Putamen (tissue), 1 donor: ENCODE measurements at places on chromosomes 16 and 17.
A peak's percentile ranks its signal among the peaks of the same experiment; 100 is the strongest.

- no peak for DNase-seq
Observed at GRCh38 chr17:82863941-82864712, 24.3 kb upstream of the ZNF750 start.

GRCh38 chr17:64686705-64687104, 24.6 kb upstream of the SMURF2 start:
- no peak for DNase-seq

DNA sequence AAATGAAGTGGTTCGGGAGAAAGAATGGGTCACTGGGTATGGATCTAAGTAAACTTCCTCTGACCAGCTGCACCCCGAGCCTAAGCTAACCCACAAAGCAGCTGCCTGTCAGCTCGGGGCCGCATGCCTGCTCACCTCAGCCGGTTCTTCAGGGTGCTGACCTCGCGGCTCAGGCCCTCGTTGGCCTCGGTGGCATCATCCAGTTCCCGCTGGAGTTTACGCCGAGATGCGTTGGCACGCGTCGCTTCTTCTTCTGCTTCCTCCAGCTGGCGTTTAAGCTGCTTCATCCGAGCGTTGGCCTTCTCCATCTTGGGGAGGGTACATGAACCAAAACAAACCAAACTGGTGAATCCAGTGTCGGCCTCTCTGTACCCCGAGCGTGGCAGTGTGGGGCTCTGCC, 41.1 kb downstream of the NDEL1 start:
- no peak for DNase-seq

DNA sequence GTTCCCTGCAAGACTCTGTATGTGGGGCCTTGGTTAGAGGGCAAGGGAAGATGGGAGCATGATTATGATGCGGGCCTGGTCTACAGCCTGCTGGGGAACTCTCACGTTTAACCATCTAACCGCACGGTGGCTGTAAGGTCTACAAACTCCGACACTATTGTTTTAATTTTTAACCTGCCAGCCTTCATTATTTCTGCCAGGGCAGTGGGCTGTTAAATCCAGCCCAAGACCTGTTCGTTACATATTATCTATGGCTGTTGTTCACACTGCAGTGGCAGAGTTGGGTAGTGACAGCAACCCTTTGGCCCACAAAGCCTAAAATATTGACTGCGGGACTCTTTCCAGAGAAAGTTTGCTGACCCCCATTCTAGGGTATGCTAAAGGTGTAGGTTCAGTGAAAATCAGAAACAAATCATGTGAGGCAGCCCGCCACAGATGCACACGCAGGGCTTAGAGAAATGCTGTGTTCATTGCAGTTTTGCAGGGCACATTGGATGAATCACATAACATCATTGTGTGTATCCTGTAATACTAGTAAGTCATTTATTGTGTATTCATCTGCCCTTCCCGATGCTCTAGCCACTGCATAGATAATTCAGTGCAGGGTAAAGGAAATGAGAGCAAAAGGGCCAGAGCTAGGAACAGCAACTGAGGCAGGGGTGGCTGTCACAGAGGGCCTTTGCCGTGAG, 14.3 kb downstream of the SNX29 start:
- no peak for DNase-seq

- peak; percentile 40 for DNase-seq
Observed at GRCh38 chr17:6496640-6497441, 52.6 kb downstream of the PIMREG start.

GRCh38 chr17:40778461-40778860, 3.9 kb downstream of the KRT27 start:
- DNase-seq: no peak

DNA sequence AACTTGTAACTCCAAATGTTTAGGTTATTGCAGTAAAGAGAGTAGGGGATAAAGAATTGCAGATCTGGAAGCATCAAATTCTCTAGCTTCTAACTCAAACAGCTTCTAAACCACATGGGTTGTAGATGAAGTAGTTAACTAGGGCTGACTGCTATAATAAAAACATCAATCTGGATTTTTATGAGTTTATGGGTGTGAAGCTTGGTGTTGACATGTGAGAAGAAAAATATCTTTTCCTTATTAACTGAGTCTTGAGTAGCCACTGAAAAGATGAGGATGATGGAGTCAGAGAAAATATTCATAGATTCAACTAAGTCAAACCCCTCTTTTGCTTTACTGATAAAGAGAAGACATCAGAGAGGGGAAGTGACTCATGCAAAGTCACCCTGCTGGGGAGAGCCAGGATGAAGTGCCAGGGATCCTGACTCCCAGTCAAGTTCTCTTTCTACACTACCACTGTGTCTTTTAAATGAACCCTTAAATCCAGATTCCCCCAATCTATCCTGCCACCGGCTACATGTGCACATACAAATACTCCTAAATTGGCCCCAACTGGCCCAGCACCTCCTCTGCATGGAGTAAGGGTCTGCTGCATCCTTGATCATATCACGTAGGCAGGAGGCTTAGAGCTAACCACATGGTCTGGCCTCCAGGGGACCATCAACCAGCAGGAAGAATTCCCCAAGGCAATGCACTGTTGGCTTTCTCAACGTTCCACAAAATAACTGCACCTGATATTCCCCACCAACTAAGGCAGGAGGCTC, 264.0 kb upstream of the CCL2 start:
- DNase-seq: no peak

DNA sequence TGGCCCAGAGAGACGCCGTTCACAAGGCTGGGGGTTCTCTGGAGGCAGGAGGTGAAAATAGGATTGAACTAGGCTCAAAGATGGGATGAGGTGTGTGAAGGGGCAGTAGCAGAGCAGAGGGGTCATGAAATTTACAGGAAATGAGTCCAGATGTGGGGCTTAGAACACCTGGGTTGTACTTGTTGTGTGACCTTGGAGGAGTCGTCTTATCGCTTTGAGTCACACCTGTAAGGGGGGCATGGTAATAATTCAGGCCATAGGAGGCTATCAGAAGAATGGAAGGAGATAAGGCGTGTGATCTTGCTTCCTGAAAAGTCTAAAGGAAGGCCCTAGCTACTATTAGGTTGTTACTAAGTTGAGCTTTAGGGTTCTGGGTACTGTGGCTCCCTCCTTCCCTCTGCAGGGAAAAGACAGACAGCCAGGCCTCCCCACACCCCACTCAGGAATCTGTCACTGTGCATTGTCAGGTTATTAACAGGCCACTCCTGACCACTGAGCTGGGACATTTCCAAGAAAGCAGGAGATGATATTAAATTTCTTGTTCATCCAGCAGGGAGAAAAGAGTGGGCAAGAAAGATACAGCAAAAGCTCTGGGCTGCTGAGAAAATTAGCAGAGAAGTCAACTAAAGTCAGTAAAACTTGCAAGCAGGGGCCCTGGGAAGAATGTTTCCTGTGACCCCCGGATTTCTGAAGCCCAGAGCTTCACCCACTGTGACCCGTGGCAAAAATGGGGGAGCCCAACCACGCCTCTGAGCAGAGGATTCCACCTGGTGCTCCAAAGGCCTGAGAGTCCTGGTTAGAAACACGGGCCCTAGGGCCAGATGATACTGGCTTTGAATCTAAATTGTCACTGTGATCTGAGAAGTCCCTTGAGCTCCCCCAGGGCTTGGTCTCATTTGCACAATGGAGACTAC, 6.0 kb upstream of the CDC42EP4 start:
- DNase-seq: no peak

DNA sequence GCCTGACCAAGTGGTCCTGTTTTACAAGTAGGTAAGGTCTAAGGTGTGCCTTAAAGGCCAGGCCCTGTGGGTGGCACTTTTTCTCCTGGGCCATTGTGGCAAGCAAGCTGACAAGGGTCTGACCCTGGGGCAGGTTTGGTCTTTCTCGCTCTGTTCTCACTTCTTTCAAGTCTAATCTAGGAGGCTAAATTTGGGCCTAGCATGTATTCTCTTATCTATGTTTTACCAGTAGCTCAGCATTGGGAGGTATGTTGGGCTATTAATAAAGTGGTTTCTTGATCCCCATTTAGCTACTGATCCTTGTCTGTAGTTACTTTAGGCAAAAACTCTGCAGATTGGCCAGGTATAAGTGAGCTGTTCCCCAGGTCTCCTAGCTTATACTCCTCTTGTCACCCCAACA, 77.7 kb downstream of the DNAH3 start:
- no peak for DNase-seq

DNA sequence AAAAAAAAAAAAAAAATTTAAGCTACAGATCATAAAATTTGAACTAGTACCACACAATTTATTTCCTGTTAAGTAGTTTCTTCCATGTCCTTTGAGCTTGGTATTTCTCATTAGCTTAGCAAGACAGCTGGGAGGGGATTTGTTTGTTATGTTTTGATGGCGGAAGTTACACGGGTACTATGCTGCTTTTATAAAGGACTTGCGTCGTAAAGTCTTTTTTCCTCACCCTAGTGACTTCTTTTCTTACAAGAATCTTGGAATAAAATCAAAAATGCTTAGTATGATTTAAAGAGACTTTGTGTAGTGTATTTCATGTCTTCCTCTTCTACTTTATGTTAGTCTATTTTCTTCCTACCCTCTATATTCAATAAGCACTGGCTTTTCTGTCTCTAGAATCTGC, 89.1 kb downstream of the NLK start:
- DNase-seq: no peak

- no peak for DNase-seq
Observed at GRCh38 chr17:4586043-4586442, 1.7 kb downstream of the SMTNL2 start.

GRCh38 chr16:11053916-11054460, 109.6 kb downstream of the CLEC16A start:
- DNase-seq: no peak

DNA sequence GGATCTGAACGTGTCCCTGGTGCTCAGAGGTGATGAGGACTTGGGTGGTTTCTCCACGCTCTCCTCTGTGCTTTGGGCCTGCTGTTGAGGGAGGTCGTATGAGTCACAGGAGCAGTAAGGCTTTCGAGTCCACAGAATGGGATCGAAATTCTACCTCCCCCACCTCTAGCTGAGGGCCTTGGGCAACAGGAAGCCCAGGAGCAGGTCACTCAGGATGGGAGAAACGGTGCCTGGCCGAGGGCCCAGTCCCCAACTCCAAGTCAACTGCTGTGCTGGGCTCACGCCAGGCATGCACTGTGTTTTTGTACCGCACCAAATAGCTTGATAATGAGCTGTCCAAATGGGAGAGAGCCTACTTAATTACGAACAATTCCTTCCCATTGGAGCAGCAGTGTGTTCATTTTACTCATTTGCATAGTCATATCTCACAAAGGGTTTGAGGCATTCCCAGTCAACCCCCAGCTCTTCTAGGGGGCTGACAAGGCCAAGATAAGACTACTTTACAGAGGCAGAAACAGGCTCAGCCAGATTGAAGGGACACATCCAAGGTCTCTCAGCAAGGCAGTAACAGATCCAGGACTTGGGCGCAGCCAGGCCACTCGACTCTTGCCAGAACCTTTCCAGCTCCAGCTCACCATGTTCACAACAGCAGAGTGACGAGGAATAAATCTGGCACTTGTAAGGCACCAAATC, 53.6 kb downstream of the WNT3 start:
- no peak for DNase-seq

DNA sequence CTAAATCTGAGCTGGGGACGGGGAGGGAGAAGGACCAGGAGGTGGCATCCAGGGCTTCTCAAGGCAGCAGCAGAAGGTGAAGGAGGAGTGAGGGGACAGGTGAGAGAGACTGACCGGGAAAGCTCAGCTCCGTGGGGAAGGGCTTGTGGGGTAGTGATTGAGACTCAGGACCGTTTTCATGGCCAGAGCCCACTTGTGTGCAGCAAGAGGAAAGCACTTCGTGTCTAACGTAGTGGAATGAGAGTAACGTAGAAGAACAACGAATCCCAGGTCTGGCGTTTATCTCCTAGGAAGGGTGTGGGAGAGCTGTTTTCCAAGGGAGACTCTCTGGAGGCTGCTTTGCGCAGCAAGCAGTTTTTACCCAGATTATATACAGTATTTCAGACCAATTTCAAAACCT, 1.3 kb upstream of the CDH3 start:
- DNase-seq: no peak

DNA sequence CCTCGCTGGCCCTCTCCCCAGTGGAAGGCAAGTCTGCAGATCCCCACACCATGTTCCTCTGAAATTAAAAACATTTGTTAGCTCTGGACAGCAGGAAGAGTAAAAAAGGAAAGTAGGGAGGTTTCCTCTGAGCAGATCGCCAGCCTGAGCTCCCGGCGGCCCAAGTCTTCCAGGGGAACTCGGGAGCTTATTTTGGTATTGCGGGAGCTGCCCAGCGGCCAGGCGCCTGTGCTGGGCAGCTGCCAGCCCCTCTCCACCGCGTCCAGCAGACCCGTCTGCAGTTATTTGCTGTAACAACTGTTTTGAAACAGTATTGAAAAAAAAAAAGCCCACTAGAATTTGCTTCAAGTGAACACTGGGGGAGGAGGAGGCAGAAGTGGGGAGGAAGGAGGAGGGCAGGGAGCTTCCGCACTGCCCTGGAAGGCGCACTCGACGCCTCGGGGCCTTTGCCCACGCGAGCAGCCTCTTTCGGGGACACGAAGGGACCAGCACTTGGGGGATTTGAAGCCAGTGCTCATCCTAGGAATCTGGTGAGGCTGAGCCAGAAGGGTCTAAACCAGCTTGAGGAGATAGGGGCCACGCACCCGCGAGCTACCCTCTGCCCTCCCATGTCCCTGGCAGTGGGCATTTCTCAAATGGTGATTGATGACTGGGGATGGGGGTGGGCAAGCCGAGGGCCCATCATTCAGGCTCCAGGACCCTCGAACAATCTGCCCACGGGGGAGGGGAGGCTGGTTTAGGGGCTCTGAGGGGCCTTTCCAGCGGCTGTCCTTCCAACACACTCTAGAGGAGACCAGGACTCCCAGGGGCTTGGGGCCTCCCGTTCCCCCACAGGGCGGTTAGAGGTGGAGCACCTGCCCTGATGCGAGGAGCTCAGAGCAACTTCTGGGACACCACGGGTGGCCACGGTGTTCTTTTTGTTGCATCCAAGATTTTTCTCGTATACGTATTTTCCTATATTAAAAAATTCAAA, 3.0 kb upstream of the BAHCC1 start:
- no peak for DNase-seq

- no peak for DNase-seq
Observed at GRCh38 chr16:52997922-52998321, 54.8 kb downstream of the CHD9NB start.

DNA sequence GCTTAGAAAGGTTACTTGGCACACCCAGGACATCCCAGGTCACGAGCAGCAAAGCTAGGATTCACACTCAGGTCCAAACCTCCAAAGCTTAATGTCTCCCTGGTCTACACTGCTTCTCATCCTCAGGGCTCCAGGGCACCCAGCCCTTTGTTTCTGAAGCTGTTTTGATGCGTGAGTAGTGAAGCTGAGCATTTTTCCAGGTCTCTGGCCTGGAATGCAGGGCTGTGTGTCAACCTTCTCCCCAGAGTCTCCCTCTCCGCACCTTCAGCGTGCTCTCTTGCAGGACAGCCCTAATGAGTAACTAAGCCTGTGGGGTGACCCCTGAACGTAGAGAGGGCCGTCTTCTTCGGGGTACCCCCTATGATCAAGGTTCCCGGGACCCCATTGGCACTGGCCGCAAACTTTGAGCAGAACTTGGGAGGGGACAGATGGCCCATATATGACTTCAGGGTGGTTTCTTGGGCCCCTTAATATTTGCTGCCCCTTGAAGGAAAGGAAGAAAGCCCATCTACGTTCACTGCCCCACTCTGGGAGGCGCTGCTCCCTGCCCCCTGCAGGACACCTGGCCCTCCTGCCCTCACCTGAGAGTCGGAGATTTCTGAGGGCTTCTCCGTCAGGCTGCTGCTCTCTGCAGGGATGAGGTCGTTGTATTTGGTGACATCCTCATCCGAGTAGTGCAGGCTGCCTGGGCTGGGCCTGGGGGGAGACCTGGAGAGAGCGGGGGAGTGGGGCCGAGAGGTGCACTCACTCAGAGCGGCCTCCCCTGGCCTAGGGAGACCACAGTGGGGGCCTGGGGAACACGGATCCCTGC, 36.4 kb upstream of the CDC42EP4 start:
- DNase-seq: no peak
